Globus pallidus (tissue), 1 donor: ENCODE measurements at places on chromosomes 2 and 18.

DNA sequence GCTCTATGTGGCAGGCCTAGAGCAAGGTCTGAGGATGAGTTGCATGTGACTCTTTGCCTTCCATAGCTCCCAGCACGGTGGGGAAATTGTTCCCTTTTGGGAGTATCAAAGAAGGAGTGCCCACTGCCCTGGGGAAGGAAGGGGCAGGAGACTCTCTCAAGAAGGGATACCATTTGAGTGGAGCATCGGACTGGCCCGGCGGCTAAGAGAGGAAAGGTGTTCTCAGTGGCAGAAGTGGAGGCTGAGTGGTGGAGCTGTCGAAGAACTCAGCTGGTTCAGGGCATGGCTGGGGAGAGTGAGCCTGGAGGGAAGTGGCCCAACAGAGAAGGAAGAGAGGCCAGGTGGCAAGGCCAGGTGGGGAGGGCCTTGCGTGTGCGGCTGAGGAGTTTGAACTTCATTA lies 235.2 kb downstream of the DYSF start:
- no peak for DNase-seq

DNA sequence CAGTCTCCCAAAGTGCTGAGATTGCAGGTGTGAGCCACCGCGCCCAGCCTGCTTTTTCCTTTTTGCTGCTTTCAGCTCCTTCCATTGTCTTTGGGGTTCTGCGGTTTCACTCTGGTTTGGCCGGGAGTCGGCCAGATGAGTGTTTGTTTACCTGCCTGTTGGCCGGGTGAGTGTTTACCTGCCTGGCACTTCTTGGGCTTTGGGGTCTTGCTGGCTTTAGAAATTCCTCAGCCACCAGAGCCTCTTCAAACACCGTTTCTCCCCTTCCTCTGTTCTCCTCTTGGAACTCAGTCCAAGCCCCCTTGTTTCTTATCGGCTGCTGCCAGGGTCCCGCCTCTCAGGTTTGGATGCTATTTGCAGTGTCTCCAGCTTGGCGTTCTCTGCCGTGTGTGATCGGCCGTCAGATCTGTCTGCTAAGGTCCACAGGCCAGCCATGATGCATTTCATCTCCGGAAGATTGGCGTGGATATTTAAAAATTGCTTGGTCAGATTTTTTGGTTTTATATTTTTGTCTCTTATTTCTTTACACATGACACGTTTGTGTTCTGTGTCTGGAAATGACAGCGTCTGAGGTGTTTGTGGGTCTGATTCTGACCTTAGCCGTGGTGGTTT lies 14.2 kb upstream of the GAL3ST2 start:
- DNase-seq = no peak

DNA sequence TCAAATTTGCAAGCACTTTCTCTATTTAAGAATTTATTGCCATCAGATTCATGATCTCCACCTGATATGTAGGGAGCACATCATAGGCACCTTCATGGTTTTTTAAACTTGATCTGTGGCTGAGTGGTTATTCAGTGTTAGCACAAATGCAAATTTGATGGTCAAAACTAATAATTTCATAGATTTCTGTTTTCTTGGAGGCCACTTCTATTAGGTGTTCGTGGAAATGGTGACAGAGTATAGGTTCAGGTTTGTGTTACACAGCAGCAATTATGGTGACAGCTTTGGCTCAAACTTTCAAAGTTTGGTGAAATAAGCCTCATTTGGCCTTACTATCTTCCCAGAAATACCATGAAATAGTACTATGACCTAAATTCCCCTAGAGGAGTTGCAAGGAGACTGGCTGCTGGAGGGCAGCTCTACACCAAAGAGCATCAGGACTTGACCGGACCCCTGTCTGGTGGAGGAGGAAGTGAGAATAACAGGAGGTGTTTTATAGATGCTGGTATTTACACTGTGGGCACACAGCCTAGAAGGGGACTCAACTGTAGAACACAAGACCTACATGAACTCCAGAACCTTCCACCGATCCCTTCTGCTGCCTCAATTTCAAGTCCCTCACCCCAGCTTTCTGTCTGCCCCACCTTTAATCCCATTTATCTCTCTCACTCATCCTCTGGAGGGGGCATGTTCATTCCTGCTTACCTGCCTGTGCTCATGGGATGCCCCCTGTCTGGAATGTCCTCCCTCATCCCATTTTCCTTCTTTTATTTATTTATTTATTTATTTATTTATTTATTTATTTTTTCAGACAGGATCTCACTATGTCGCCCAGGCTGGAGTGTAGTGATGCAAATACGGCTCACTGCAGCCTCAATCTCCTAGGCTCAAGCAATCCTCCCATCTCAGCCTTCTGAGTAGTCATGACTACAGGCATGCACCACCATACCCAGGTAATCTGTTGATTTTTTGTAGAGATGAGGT lies 132.9 kb upstream of the SIX2 start:
- no peak for DNase-seq

GRCh38 chr2:190235551-190236075 lies 84.0 kb downstream of the HIBCH start:
- DNase-seq = no peak

DNA sequence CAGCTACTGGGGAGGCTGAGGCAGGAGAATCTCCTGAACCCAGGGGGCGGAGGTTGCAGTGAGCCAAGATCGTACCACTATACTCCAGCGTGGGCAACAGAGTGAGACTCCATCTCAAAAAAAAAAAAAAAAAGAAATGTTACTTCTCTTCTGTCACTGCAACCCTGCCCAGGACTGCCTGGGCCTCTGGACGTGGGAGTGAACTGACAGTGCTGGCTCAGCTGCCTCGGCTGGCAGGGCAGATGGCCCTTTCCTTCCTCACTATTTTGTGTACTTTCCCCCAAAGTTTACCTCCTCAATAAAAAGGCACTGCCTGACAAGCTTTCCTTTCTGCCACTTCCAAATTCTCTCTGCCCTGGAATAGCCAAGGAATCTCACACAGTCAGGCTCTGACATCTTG lies 12.5 kb upstream of the GPR155 start:
- no peak for DNase-seq

- DNase-seq = peak; percentile 83
These were observed 894.5 kb upstream of the POU3F3 start for GRCh38 chr2:103959174-103960128.

DNA sequence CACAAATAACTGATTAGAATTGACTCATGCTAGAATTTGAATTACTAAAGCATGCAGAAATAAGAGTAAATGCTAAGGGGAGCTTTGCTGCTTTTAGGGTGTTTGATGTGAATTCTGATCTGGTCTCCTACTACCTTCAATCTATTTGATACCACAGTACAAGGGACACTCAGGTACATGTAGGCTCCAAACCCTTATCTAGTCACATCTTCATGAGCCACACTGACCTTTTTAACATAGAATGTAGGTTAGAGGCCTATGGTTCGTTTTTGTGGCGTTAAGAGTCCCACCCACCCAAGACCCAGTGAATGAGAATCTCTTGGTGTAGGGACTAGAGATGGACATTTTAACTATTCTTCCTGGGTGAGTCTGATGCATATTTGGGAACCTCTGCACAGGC lies 65.7 kb downstream of the PLCL1 start:
- DNase-seq = no peak

DNA sequence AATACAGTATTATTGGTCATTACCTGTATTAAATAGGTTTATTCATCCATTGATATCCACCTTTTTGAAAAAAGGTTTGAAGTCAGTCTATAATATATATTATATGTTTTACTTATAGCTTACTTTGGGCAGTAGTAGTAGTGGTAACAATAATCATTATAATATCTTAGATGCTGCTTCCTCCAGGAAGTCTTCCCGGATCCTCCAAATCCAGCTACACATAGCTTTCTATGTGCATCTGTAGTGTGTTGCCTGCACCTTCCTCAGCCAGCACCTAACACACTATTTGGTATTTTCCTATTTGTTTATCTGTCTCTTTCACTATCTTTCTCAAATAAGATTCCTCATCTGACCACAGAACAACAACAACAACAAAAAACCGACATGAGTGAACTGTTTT lies 81.0 kb downstream of the PRKCE start:
- DNase-seq = no peak

GRCh38 chr2:85981579-85982247 lies 92.9 kb upstream of the ST3GAL5 start:
- DNase-seq = no peak

GRCh38 chr2:209146682-209147320 lies 277.0 kb upstream of the MAP2 start:
- peak; percentile 29 for DNase-seq

- DNase-seq = no peak
These were observed 38.9 kb downstream of the LDLRAD4 start for GRCh38 chr18:13257361-13257980.

- DNase-seq = no peak
These were observed 586.3 kb downstream of the TDRD15 start for GRCh38 chr2:21710031-21710430.

GRCh38 chr2:3519255-3520205 lies at the start of gene ADI1:
Gene ADI1 (minus strand): TSS chr2:3519531. CDS start chr2:3519487, 44 bp downstream.
- peak; percentile 66 for DNase-seq

DNA sequence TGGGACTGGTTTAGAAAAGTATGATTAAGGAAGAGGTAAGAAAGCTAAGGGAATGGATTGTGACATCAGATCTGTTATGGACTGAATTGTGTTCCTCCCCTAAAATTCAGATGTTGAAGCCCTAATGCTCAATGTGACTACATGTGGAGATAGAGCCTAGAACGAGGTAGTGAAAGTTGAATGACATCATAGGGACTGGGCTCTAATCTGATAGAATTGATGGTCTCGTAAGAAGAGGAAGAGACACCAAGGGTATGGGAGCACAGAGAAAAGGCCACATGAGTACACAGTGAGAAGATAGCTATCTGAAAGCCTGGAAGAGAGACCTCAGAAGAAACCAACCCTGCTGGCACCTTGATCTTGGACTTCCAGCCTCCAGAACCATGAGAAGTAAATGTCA lies 178.3 kb downstream of the TRIB2 start:
- no peak for DNase-seq

- no peak for DNase-seq
These were observed 10.6 kb downstream of the TRABD2A start for GRCh38 chr2:84870306-84870705.

- no peak for DNase-seq
These were observed 19.9 kb upstream of the EFEMP1 start for GRCh38 chr2:55943466-55943865.

GRCh38 chr2:85594715-85595300 lies 737 bp upstream of the RNF181 start:
- no peak for DNase-seq

- no peak for DNase-seq
These were observed 98.9 kb upstream of the CYP1B1 start for GRCh38 chr2:38174646-38175423.

- DNase-seq = peak; percentile 58
These were observed 58.6 kb downstream of the KLF7 start for GRCh38 chr2:207107131-207107530.

- no peak for DNase-seq
These were observed 69.7 kb downstream of the LYPD6 start for GRCh38 chr2:149399934-149400615.

- DNase-seq = no peak
These were observed 54.5 kb upstream of the BIN1 start for GRCh38 chr2:127161176-127162136.

GRCh38 chr18:49798001-49798400 lies 15.3 kb downstream of the ACAA2 start:
- DNase-seq = no peak

- no peak for DNase-seq
These were observed 56.3 kb downstream of the TNFRSF11A start for GRCh38 chr18:62381373-62381772.

- DNase-seq = no peak
These were observed 102.0 kb downstream of the MYO1B start for GRCh38 chr2:191347154-191347553.

- no peak for DNase-seq
These were observed 441.5 kb downstream of the MTX2 start for GRCh38 chr2:176710657-176711186.

GRCh38 chr2:74843899-74844298 lies 10.0 kb downstream of the HK2 start:
- no peak for DNase-seq

- no peak for DNase-seq
These were observed 14.6 kb downstream of the DNAJB2 start for GRCh38 chr2:219293736-219294231.

GRCh38 chr2:215833531-215834162 lies 179.7 kb downstream of the MREG start:
- no peak for DNase-seq

DNA sequence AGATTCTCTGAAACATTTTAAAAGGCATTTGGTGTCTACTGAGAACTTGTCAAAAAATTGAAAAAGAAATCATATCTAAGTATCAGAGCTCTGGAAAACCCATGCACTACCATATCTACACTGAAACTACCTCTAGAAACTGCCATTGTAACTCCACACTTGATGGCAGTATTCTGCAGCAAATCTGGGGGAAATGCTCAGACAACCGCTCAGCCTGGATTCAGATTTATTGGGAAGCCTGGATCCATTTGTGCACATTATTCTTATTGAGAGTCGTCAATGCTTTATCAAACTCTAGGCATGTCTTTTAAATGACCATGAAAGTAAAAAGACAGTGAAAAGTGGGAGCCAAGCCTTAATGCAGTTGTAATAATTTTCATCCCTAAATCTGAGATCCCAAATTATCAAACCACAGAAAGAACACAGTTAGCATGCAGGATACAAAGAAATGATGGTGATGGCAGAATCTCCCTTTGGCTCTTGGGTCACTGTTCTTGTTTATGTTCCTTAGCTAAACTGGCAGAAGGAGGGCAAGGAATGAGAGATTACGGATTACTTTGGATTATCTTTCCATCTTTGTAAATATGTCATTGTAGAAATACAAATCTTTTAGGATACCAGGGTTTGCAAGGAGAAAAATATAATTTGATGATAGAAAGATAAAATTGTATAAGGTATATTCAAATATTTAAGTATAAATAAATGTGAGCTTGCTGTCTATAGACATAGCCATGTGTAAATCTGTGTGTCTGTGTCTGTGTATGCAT lies 512.1 kb upstream of the SYT4 start:
- no peak for DNase-seq

DNA sequence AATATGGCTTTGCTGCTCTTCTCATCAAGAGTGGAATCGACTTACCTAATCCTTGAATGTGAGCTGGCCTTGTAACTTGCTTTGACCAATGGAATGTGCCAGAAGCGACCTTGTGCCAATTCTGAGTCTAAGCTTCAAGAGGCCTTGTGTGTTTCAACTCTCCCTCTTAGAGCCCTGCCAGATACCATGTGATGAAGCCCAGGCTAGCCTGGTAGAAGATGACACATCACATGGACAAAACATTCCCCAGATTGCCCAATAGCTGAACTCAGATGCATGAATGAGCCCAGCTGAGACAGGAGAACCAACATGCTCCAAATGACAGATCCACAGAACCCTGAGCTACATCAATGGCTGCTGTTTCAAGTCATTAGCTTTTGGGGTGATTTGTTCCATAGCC lies 4.2 kb upstream of the KLHL14 start:
- no peak for DNase-seq

GRCh38 chr18:39886136-39886535 lies 2068.9 kb upstream of the PIK3C3 start:
- no peak for DNase-seq
